ENCODE measurements at places on chromosomes 7 and 10.

DNA sequence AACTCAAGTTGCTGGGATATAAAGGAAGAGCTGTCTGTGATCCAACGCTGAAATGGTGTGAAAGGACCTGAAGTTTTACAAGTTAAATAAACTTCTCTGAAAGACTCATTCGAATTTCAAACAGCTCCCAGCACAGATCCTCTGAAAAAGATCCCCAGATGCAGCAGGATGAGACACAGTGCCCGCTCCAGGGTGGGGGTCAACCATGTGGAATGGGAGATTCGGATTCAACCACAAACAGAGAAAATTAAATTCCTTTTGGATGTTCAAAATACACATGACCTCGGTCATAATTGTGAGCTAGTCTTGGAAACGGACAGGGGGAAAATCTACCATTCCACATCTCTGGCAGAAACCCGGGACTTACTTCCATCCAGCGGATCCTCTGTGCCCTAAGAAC, 119.6 kb downstream of the PRKAG2 start:
- DNase-seq, result no peak

DNA sequence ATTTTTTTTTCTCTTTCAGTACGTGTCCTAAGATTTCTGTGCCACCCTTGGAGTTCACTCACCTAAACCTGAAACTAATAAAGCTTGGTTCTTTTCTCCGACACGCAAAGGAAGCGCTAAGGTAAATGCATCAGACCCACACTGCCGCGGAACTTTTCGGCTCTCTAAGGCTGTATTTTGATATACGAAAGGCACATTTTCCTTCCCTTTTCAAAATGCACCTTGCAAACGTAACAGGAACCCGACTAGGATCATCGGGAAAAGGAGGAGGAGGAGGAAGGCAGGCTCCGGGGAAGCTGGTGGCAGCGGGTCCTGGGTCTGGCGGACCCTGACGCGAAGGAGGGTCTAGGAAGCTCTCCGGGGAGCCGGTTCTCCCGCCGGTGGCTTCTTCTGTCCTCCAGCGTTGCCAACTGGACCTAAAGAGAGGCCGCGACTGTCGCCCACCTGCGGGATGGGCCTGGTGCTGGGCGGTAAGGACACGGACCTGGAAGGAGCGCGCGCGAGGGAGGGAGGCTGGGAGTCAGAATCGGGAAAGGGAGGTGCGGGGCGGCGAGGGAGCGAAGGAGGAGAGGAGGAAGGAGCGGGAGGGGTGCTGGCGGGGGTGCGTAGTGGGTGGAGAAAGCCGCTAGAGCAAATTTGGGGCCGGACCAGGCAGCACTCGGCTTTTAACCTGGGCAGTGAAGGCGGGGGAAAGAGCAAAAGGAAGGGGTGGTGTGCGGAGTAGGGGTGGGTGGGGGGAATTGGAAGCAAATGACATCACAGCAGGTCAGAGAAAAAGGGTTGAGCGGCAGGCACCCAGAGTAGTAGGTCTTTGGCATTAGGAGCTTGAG, at the start of gene CFTR:
CFTR (plus strand) TSS at position 801 of the 830 bp plus-strand sequence. CDS start 70 bp downstream, outside the sequence.
- no peak for DNase-seq

DNA sequence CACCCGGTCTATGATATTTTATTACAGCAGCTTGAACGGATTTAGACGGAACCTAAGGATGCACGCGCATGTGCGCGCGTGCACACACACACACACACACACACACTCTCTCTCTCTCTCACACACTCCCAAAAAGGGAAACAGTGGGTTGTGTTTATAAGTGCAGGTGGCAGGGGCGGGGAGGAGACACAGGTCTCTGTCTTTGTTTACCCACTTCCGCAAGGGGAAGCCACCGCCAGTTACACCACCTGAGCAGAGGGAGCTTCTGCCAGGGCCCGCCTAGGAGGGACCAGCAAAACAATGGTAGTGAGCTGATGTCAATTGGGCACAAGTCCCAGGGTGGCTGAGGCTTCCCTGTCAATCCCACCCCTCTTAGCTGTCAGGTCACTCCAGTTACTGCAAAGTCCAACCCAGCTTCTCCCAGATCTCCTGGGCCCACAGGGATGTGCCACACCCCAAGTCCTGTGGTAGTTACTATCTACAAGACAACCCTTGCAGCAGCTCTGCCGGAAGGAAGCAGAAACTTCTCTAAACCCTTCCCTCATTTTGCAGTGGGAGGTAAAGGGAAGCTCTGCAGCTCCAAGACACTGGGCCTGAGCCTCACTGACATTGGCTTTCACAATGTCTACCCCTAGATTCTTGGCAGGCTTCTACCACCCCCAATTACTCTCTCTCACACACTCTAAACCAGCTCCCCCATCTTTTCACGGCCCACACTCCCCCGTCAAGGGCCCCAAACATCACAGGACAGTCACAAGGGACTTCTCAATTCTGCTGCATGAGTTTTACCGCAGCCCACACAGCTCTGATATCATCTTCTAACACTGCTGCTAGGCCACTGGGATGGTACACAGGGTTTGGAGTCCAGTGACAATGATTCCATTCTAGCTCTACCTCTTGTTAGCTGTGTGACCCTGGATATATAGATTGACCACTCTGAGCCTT, 17.6 kb downstream of the ANXA11 start:
- DNase-seq, result no peak

GRCh38 chr7:157017149-157017548, 6.7 kb upstream of the MNX1 start:
- no peak for DNase-seq

GRCh38 chr7:36157527-36158320, 4.7 kb downstream of the EEPD1 start:
- no peak for DNase-seq

DNA sequence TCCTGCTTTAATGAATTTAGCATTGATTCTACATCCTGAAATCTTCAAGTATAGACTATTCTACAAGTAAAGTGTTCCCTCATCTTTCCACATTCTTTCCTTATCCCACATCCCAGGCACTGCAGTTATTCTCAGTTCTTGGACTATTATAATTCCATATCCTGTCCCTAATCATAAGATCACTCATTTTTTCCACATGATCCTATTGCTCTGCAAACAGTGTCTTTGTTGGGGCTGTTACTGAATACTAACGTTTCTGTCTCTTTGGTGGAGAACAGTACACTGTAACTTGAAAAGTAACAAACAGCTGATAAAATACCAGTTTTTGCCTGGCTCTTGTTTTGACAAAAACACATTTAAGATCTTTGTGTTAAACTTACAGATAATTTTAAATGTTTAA, 769.9 kb downstream of the MAGI2 start:
- DNase-seq, result no peak

- DNase-seq, result no peak
Observed at GRCh38 chr10:46019177-46019528, 11.3 kb downstream of the NCOA4 start.

GRCh38 chr7:152403726-152404125, 32.1 kb downstream of the KMT2C start:
- no peak for DNase-seq

- no peak for DNase-seq
Observed at GRCh38 chr10:111784436-111784835, 399.1 kb downstream of the GPAM start.

DNA sequence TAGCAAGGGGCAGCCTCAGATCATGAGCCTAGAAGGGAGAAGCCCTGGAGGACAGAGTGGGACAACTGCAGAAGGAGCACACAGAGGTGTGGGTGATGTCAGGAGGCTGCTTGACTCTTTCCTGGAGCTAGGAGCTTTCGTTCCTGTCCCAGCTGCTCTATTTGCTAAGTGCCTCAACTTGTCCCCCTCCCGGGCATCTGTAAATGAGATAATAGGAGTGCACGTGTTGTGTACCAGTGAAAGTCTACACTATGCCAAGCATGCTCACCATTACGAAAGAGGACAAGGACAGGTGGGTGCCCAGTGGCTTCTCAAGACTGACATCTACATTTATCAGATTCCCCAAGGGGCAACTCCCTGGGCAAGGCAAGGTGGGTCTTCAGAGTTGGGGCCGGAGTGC, 162.7 kb downstream of the KCNMA1 start:
- DNase-seq, result no peak

DNA sequence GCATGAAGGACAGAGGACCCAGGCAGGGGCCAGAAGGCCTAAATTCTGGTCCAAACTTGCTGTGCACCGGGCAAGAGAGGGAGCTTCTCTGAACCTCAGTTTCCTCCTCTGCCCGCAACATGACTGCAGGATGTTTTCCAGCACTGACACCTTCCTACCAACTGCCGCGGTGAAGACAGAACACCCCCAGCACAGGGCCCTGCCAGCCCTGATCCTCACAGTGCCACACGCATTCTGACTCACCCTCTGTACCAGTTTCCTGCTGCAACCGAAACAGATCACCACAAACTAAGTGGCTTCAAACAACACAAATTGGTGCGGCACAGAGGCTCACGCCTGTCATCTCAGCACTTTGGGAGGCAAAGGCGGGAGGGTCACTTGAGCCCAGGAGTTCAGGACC, 18.1 kb downstream of the MAD1L1 start:
- no peak for DNase-seq

- no peak for DNase-seq
Observed at GRCh38 chr10:121460733-121461132, 137.5 kb downstream of the FGFR2 start.

DNA sequence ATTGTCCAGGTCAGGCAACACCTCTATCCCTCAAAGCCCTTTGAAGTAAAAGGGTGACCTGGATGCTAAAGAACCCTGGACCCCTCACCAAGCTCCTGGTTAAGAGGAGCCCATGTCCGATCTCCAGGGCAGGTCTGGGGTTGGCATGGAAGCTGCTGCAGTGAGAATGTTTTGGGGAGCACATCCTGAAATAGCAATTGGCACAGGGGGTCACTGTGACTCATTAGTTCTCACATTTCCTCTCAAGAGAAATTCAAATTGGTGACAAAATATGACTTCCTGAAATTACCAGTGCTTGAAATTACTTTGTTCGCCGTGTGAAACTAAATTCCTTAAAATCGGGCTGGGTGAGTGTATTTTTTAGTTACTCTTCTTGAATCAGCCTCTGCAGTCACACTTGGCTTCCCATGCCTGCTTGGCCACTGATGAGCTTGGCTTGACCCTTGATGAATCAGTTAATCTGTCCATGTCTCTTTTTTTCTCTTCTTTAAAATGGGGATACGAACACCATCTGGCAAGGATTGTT, 18.8 kb upstream of the ARHGAP22 start:
- DNase-seq, result no peak

DNA sequence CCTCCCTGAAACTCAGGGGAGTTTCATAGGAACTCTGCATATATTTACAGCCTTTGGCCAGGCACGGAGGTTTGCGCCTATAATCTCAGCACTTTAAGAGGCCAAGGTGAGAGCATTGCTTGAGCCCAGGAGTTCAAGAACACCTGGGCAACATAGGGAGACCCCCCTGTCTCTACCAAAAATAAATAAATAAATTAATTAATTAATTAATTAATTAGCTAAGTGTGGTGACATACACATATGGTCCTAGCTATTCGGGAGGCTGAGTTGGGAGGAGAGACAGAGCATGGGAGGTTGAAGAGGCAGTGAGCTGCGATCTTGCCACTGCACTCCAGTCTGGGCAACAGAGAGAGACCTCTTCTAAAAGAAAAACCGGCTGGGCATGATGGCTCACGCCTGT, 9.4 kb upstream of the LEP start:
- DNase-seq, result no peak

- no peak for DNase-seq
Observed at GRCh38 chr7:106465704-106466468, 181.1 kb upstream of the NAMPT start.

GRCh38 chr7:80440883-80441282, 71.0 kb downstream of the GNAT3 start:
- DNase-seq, result no peak

- DNase-seq, result peak; percentile 50
Observed at GRCh38 chr10:86798611-86799010, 42.2 kb downstream of the BMPR1A start.

DNA sequence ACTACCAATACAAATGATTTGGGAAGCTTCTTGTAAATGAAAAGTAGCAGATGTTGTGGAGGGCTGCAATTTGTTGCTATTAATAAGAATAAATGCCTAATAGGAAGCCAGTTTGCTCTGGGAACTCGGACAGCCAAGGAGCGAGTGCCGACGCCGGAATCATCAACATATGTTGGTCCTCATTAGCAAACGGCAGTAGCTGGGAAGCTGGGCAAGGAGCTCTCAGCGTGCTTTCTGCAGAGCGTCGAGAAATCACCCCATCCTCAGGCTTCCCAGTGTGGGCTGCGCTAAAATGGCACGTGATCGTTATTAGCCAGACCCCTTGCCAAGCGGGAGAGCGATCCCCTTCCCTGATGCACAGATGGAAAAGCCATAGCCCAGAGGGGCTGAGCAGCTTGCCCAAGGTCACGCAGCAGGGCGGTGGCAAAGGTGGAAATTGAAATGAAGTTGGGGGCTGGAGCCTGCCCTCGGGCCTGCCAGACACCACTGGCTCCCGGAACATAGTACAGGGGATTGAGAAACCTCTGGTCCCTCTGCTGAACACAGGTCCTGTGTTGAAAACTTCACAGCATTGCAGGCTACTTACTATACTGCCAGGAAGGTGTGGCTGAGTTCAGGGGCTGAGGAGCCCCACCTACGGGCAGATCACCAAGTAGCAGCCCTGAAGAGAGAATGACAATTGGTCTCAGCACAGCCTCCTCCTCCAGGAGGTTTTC, 326.9 kb downstream of the PLXNA4 start:
- DNase-seq, result no peak

GRCh38 chr7:37719077-37719476, 35.5 kb downstream of the GPR141 start:
- DNase-seq, result no peak

GRCh38 chr7:101950450-101951119, 133.2 kb downstream of the CUX1 start:
- no peak for DNase-seq

DNA sequence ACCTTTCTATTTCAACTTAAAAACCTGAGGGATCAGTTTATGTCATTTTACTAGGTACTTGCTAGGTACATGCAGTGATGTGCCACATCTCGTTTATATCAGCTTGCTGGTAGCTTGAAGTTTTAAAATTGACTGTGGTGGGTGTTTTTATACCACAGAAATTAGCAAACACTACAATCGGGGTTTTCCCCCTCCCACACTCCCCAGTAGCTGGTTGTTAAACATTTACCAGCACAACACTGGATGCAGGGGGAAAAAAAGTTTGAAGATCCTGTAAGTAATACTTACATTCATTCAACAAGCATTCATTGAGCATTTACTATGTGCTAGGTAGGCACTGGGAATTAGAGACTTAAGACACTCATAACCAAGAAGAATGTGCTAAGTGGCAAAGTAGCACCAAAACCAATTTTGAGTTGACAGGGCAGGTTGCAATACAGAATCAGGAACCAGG, 32.6 kb downstream of the USP6NL start:
- no peak for DNase-seq

DNA sequence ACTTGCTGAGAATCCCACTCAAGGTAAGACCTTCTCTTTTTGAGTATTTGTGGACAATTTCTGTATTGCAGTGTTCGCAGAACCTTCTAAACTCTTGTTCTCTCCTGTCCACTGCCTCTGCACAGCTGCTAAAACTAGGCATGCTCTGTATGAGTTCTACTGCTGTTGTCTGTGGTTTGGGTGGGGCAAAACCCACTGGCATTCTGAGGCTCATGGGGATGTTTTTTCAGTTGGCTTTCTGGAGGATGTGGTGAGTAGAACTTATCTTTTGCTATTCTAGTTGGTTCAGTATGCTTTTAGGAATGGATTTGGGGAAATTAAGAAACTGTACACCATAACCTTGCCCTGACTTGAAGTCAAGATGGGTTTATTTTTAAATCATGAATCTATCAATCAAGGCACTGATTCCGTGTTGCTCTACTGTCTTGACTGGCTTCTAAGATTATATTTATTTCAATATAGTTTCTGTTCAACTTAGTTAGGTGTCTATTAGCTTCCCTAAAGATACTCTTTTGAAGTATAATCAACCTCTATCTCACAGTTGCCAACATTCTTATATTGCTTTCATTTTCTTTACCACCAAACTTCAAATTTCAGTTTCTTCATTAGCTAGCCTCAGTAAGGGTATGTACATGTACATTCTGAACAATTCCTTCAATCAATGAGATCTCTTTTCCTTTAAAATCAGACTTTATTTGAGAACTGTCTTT, 25.0 kb upstream of the C1GALT1 start:
- peak; percentile 85 for DNase-seq
